ENCODE measurements at places on chromosomes 5 and 9.
A peak's percentile ranks its signal among the peaks of the same experiment; 100 is the strongest.

- no peak for DNase-seq
Observed at GRCh38 chr5:131096774-131097710, 68.0 kb downstream of the HINT1 start.

GRCh38 chr5:179786861-179787260, 6.9 kb upstream of the LTC4S start:
- no peak for DNase-seq

DNA sequence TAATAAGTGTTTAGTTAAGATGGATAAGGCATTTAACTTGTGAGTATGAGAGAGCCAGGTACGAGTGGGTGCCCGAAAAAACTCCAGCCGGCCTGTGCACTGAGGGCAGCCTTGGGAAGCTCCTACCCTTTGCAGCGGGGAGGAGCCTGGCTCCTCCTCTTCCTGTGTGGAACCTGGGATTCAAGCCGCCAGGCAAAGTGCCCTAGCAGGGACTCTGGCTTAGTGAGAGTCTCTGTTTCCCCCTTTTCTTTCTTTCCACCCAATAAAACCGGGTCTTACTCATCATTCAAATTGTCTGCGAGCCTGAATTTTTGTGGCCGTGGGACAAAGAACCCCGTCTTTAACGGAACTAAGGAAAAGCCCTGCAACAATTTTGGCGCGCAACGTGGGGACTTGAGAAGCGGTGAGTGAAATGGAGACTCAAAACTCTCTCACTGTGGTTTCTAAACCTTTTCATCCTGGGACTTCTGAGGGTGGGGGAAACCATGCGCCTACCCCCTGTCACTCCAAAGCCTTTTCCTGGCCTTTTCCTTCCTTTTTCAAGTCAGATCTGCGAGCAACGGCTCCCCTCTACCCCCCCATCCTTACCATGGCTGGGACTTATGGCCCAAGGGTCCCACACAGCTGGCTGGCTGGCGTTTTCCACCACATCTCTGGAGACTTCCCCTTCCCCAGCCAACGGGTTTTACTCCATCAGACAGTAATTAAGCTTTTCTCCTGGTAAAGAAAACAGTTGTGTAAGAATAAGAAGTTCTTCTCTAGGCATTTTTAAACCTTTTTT, 535.7 kb upstream of the ACO1 start:
- no peak for DNase-seq

DNA sequence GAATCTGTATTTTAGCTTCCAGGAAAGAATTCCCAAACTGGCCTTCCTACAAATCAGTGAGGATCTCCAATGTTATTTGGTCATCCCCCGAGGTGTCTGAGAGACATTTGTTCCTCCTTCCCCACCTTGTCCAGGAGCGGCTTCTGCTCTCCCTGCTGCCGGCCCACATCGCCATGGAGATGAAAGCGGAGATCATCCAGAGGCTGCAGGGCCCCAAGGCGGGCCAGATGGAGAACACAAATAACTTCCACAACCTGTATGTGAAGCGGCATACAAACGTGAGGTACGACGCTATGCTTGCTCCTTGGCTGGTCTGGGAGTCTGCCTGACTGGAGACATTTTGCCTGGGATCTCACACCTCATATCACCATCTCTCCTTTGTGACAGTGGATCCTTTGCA, 160.4 kb downstream of the CFAP90 start:
- DNase-seq, result no peak

DNA sequence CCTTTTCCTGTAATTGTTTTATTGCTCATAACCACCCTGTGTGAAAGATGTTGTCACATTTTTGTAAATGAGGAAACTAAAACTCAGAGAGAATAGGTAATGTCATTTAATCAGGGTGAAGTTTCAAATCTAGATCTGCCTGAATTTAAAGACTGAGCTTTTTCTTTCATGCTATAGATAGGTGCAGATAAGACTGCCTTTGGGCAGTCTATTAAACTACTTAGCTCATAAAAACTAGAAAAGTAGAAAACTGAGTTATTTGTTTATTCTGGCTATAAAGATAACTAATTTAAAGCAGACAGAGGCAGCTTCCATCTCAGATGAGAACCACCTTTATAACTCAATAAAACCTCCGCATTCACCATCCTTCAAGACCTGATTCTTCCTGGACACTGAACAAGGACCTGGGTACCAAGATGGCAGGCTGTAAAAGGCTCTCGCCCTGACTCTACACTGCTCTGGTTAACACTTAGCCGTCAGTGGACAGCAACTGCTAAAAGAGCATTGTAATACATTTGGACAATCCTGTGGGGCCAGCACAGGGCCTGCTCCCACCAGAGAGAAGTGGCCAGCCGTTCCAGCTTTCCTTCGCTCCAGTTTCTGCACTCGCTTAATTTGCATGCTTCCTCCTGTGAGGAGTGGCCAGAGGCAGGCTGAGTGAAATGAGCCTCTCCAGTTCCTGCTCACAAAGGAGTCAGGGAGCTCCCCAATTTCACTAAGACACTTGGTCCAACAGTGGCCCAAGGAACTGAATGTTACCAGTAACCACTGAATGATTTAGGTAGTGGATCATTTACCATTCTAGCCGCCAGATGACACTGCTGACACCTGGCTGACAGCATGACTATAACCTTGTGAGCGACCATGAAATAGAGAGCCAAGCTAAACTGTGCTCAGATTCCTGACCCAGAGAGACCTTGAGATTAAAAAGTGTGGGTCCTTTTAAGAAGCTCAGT, 566.4 kb downstream of the EFNA5 start:
- no peak for DNase-seq

GRCh38 chr5:151870820-151871219, 53.8 kb downstream of the GLRA1 start:
- DNase-seq, result no peak

DNA sequence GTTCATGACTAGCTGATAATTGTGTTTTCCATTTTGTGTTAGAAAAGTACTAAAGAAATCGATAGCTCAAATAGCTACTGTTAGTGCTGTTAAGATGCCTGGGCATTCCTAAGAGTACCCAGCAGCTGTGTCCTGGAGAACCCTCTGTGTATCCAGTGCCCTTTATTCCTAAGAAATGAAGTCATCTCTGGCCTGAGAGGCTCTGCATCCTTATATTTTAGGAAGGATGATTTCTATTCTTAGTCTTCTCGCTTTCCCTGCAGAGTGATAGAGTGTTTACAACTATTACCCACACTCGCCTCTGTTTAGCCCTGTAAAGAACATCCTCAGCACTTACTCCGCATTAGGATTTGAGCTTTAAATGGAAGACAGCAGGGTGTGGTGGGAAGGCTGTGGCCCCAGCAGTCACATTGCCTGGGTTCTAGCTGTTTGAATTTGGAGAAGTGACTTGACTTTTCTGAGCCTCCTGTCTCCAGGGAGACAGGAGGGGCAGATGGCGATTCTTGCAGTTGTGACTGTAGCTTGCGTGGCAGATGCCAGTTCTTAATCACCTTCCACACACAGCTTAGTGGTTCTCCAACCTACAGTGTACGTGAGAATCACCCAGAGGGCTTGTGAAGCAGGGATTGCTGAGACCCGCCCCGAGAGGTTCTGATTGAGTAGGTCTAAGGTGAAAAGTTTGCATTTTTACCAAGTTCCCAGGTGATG, 177.2 kb upstream of the PITX1 start:
- peak; percentile 74 for DNase-seq

DNA sequence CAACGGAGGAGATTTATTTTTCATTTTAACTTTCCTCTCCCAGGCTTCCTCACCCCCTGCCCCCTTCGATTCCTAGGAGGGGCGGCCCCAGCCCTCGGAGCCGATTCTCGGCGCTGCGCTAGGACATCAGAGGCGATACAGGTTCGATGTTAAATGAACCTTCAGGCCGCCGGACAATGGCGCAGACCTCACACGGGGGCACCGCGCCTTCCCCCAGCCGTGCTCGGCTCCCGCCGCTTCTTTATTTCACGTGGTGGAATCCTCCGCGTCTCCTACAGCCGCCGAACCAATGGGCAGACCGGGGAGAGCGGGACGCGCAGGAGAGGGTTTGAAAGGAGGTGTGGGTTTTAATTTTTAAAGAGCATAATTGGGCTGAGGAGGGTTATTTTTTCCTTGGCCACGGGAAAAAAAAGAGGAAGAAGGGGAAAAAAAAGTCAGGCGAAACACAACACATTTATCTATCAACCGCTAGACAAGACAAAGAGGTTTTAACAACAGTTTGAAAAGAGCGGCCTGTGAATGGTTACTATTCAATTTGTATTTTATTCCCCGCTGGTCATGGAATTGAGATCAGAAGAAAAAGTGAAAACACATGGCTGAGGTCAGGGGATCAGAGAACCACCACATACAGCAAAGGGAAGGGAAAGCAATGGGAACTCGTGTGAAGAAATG, 126.8 kb downstream of the TMEM174 start:
- DNase-seq, result no peak

GRCh38 chr9:120538339-120538738, 41.6 kb downstream of the CDK5RAP2 start:
- no peak for DNase-seq

GRCh38 chr9:13447843-13448422, 168.4 kb upstream of the MPDZ start:
- DNase-seq, result no peak

GRCh38 chr9:76153902-76154629, 240.2 kb downstream of the RFK start:
- DNase-seq, result no peak

DNA sequence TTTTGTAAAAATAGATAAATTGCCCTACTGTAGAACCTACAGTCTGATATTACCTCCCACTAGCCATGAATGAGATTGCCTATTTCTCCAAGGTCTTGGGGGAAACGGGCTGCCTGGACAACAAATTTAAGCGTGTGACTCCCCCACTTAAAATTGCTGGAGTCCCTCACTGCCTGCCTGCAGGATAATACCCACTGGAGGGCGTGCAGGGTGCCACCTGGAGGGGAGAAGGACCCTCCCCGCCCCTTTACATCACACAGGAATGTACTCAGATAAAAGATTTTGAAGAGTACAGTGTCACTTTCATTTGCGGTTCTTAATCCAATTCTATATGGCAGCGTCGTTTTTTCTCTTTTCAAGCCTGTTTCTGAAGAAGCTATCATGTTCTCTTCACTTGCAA, 6.2 kb upstream of the TRIM7 start:
- DNase-seq, result no peak

GRCh38 chr9:18208166-18209059, 265.5 kb upstream of the ADAMTSL1 start:
- DNase-seq, result peak; percentile 10
